ENCODE measurements at places on chromosomes 2 and 18.

GRCh38 chr2:151175864-151176263, 85.8 kb downstream of the RBM43 start:
- DNase-seq: no peak

- DNase-seq: no peak
Observed at GRCh38 chr18:11146238-11146946, 3.0 kb downstream of the PIEZO2 start.

GRCh38 chr2:39139511-39140237, 18.8 kb upstream of the SOS1 start:
- no peak for DNase-seq

DNA sequence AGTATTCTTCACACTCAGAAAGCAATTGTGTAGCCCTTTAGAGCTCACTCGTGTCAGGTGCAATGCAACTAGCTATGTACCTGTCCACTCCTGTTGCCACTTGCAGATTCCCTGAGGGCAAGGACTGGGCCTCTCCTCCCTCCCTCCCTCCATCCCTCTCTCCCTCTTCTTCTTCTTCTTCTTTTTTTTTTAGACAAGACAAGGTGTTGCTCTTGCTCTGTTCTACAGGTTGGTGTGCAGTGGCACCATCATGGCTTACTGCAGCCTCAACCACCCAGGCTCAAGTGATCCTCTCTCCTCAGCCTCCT, 119.7 kb downstream of the ACKR3 start:
- DNase-seq: no peak
